ENCODE measurements at places on chromosomes 7 and 10.

DNA sequence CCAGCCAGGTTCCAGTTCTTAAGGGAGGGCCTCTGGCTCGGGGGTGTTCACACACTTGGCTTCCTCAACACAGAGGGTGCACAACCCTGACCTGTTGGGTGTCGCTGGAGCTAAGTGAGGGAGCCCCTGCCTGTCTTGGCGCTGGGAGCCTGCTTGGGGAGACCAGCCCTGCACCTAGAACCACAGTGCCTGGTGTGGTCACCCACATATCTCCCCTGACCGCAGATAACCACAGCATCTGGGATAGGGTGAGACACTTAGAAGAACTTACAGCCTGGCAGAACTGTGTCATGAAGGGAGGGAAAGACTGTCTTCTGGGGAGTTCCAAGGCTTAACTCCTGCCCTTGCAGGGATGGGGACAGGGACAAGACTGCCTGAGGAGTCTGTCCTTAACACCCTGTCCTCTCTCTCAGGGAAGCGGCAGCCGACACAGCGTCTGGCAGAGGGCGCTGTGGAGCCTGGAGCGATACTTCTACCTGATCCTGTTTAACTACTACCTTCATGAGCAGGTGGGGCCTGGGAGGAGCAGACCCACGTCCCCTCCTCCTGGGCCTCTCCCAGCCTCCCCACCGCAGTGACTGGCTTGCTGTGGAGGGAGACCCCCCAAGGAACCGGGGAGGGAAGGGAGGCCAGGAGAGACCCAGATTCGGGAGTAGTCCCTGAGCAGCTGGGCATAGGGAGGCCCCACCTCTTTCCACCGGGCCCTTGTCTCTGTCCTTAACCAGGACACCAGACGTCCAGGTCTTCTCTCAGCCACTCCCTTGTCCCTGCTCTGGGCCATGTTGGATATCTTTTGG, 59.0 kb downstream of the PALD1 start:
- no peak for DNase-seq

- DNase-seq: no peak
These were observed 21.9 kb downstream of the CDK13 start for GRCh38 chr7:39971924-39972323.

GRCh38 chr10:92530421-92530820, 43.5 kb downstream of the IDE start:
- no peak for DNase-seq

GRCh38 chr10:95458871-95459270, 102.3 kb downstream of the SORBS1 start:
- DNase-seq: no peak

DNA sequence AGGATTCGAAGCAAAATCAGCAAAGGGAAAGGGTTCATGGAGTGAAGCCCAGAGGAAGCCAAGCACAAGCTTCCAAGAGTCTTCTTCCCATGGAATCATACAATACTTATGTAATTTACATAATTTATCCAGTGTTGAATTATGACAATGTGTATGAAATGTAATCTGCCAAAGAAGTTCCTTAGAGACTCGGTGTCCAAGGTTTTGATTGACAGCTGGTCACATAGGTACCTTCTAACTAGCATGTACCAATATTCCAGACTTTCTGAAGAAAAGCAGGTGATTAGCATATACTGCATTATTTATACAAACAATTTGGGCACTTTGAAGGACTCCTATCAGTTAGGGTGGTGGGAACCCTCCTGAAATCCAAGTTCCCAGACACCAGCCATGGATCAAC, 35.3 kb downstream of the ANKIB1 start:
- DNase-seq: no peak

All from CD4-positive, alpha-beta memory T cell (primary cell).